AG04450 (cell line): ENCODE measurements at places on chromosomes 4 and X.

DNA sequence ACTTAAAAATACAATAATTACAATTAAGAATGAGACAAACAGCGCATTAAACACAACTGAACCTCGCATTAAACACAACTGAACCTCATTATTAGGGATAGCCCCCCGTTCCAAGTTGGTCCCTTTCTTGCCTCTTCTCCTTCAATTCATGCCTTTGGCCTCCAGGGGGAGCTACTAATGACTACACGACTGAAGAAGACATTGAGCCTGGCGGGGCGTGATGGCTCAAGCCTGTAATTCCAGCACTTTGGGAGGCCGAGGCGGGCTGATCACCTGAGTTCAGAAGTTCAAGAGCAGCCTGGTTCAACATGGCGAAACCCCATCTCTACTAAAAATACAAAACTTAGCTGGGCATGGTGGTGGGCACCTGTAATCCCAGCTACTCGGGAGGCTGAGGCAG is 56.4 kb upstream of the NWD2 start:
- DNase-seq: no peak

GRCh38 chrX:121504153-121504552 is 456.7 kb downstream of the GLUD2 start:
- DNase-seq: no peak

DNA sequence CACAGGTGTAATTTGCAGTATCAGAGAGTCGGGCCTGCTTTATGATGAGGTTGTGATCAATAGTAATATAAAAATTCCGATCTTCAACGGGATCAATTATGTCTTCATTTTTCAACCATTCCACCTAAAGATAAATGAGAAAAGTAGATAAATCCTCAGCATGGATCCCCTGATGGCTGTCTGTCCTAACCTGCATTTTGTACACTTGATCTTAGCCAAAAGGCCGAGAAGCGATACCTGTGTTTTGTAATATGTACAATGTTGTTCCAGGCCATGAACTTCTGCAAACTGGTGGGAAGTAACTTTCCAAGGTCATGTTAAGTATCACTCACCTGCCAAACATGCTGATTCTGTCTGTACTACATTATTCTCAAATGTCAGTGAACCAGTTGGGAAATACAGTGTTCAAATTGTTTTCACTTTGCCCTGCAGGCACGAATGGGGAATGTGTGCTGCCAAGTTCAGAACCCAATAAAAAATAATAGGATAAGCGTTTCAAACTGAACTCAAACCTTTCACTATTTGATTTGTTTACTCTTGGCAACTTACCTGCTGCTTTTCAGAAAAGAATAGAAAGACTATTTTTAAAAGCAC is 298.1 kb downstream of the UNC5C start:
- DNase-seq: no peak

DNA sequence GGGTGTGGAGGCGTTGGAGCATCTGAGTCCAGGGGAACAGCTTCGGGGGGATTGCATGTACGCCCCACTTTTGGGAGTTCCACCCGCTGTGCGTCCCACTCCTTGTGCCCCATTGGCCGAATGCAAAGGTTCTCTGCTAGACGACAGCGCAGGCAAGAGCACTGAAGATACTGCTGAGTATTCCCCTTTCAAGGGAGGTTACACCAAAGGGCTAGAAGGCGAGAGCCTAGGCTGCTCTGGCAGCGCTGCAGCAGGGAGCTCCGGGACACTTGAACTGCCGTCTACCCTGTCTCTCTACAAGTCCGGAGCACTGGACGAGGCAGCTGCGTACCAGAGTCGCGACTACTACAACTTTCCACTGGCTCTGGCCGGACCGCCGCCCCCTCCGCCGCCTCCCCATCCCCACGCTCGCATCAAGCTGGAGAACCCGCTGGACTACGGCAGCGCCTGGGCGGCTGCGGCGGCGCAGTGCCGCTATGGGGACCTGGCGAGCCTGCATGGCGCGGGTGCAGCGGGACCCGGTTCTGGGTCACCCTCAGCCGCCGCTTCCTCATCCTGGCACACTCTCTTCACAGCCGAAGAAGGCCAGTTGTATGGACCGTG is 2.2 kb downstream of the AR start:
- no peak for DNase-seq

DNA sequence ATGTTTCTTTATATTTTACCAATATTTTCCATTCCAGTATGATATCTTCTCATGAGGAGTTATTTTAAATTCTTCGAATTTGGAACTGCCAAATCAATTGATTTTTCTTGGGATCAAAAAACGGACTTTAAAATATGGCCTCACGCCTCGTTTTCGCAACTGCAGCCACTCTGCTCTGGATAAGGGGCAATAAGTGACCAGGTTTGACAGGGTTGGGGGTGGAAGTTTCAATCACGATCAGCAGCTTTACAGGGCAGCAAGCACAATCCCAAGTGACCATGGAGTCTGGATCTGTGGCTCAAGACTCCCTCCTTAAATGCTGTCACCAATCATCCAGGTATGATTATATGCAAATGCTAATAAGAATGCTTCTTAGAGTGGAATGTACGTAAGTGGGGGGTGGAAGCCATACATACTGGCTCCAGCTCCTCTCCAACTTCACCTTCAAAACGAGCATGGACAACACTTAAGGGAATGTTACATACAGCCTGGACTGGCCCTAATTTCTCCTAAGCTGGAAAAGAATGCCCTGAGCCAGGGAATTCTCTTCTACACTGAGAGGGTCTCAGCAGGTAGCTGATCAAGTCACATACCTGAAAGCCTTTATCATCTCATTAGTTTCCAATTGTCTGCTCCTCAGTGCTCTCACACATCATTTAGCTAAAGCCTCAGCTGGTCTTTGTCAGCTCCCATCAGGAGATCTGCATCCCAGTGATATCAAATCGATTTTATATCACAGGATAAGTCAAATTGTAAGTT is 176.9 kb upstream of the DCAF8L1 start:
- no peak for DNase-seq

DNA sequence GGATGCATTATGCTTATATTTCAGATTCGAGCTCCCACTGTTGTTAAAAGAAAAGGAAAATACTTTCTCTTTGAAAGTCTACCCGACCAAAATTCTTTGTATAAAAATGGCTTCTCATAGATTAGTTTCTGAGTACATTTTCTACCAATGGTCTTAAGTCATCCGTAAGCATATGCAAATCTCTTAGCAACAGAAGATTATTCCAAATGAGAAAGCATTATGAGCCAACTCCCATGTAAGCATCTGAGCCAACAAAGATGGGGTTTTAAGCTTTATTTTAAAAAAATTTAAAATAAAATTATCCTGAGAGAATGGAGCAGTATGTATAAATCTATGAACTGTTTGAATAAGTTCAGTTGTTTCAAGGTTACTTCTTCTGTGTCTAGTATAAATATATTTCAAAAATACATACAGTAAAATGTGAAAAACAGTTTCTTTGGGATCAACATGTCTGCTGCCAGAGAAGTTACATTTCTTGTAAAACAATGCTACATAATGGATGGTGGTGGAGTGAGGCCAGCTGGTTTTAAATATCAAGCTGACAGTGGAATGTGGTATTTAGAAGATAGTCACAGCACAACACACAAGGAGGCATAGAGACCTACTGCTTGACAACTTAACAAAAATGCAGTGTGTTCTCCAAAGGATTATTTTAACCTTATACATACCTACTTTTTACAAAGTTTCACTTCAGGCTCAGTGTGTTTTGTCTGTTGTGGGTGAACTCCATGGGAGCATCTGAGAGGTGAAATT is 199.5 kb upstream of the DIPK2B start:
- DNase-seq: peak; percentile 18

DNA sequence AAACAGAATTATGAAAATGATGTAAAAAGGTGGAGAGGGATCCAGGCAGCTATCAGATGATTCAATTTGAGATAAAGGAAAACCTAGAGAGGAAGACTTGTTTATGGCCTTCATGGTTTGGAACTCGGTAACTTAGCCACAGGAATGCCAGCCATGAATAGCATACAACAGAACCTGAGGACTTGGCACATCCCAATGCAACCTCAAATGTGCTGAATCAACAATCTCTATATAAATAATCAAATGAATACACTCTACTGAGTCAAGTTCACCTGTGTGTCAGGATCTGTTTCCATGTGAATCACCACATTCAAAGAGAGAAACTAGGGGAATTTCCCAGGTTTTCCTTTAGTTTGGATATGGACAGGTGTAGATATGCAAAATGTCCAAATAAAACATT is 86.9 kb downstream of the MBNL3 start:
- no peak for DNase-seq

DNA sequence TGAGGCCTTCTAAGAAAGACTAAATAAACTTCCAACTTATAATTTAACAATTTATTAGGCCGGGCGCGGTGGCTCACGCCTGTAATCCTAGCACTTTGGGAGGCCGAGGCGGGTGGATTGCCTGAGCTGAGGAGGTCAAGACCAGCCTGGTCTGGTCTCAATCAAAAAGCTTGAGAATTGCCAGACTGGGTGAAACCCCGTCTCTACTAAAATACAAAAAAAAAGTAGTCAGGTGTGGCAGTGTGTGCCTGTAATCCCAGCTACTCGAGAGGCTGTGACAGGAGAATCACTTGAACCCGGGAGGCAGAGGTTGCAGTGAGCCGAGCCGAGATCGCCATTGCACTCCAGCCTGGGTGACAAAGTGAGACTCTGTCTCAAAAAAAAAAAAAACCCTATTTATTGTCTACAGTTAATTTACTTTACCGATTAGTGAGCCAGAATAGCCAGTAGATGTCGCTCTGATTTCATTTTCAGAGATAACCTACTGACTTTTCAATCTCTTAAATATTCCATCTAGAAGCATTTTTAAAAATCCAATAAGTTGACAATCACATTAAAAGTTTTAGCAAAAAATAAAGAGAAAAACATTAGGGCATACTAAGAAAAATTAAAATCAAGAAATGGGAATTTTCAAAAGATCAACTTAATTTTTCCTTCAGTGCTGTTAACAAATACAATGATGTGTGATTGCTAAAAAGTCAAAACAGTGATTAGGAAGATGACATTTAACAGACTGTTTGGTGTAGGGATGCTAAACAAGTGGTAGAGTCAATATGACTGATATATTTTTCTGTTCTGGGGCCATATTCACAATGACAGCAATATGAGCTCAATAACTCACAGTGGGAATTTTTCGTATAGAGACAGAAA is 4.3 kb upstream of the SHROOM3 start:
- peak; percentile 7 for DNase-seq
